Right renal cortex interstitium (tissue), 3 donors: ENCODE measurements at places on chromosomes 3 and 15. TPM values are rescaled to one million over a fixed set of nuclear protein-coding genes. Genes with fewer than 3 reads are reported as not detected.

GALNT15 gene
- 1.7 TPM for polyA plus RNA-seq

TRANK1 gene
- polyA plus RNA-seq = 5.8 TPM

CAMK1 gene
- 20.8 TPM for polyA plus RNA-seq

CHRM5 gene
- polyA plus RNA-seq = 0.07 TPM

CKMT1A gene
- polyA plus RNA-seq = 3.8 TPM

SERPINI2 gene
- polyA plus RNA-seq = 0.78 TPM

GP9 gene
- 0.89 TPM for polyA plus RNA-seq

ELL3 gene
- 3.9 TPM for polyA plus RNA-seq

CHL1 gene
- polyA plus RNA-seq = 20.4 TPM

PRTG gene
- 12.3 TPM for polyA plus RNA-seq

MESP1 gene
- polyA plus RNA-seq = 1.5 TPM
